ENCODE measurements at places on chromosomes 2 and 18.

GRCh38 chr2:75309596-75310463 is 110.5 kb upstream of the TACR1 start:
- no peak for DNase-seq

DNA sequence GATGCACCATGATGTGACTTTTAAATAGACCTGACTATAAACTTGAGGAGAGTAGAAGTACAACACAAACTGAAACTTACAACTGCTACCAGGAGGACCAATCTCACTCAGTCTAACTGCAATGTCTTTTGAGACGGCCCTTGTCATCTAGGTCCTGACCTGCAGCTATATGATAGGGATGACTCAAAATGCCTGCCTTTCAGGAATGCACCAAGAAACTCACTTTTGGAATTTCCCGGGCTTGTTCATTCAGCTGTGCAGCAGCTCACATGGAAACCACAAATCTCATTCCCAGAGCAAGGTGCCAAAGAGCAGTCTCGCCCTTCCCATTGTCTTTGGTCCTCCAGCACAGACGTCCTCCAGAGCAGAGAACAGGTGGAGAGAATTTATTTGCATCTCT is 113.7 kb downstream of the SPOPL start:
- DNase-seq = no peak

DNA sequence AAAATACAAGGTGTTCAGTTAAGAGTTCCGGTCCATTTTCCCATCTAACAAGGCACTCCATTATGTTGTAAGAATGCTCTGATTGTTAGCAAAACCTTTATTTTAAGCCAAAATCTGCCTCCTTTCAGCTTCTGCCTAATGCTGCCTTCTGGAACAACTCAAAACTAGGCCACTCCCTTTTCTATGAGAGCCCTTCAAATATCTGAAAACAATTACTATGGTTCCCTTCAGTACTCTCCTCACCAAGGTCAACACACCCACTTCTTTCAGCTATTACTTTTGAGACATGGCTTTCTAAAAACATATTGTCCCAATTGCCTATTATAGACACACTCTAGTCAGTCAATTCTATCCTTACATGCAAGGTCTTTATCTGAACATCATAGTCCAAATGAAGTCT is 429.4 kb downstream of the ERBB4 start:
- DNase-seq = no peak

- no peak for DNase-seq
Measured at GRCh38 chr2:200177971-200178911, 128.3 kb upstream of the SPATS2L start.

- DNase-seq = no peak
Measured at GRCh38 chr2:29295845-29296244, 180.6 kb downstream of the CLIP4 start.

GRCh38 chr2:168602846-168603401 is 146.9 kb downstream of the CERS6 start:
- DNase-seq = no peak

GRCh38 chr18:2448565-2449151 is 122.6 kb downstream of the METTL4 start:
- DNase-seq = no peak

DNA sequence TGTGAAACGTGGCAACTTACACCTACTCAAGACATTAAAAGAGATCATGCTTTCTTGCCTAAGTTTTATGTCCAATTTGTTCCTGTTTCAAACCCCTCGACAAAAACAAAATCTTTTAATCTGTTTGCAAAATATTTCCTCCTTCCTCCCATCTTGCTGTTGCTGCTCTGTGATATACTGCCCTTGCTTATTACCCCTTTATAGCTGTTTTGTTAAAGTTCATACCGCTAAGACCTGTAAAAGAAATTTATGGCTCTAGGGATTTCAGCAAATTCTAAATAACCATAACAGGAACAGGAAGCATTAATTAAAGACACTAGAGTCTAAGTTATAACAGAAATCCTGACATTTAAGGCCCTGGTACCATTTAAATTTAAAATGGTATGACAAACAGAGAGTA is 1268.2 kb upstream of the PIK3C3 start:
- no peak for DNase-seq

DNA sequence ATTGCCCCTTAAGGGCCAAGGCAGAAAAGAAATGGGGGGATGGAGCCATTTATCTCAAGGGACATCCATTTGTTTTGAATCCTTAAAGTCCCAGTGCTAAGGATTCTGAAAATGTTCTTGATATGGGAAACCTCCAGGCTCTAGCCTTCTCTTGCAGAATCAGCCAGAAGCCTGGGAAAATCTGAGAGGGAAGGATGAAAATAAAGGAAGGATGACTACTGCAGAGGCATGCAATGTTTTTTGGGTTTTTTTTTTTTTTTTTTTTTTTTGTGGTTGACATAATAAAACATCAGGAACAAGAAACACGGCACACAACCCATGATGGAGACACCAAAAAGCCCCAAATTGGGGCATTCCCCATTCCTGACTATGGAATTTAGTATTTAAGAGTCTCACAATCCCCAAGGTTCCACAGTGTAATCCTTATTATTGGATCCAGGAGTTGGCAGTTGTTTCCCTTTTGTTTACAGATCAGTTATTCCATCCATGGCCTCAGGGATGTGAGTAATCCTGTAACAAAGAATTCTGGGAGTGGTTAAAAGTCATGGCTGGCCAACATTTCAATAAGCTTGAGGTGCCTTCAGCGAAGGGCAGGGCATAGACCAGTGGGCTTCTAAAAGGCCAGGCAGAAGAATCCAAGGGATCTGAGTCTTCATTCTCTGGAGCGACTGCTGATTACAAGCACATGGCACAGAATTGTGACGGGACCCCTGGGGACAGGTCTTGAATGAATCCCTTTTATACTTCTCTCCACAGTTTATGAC is 337.5 kb downstream of the GULP1 start:
- peak; percentile 11 for DNase-seq

DNA sequence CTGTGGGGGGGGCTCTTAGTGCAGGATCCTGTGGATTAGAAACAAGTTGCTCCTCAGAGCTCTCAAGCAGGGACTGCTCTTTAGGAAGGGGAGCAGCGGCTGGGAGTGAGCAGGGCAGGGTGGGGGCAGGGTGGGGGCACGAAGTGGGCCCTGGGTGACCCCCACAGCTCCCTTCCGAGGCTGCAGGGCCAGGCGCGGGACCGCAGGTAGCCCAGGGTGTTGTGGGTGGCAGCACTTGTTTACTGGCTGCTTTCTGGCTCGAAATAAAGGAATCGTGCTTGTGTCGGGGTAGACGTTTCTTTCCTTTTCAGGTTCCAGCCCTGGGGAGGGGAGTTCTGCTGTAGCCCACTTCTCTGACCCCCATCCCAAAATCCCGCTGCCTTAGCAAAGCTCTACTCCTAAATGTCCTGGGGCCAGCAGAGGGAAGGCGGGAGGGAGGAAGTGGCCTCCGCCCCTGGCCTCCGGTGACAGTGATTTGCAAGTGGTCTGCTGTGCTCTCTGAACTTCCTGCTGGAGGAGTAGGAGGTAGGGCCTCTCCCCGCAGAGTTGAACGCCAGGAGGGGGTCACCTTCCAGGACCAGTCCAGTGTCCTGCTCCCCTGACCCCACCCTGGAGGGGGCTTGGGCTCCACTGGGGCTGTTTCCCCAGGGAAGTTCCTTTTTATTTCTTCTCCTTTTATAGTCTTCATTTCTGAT is 8.3 kb downstream of the NEU4 start:
- DNase-seq = no peak

GRCh38 chr2:11160731-11161455 is 5.6 kb downstream of the SLC66A3 start:
- DNase-seq = no peak

All from LoVo (cell line).